ENCODE measurements at places on chromosomes 6 and 20.

DNA sequence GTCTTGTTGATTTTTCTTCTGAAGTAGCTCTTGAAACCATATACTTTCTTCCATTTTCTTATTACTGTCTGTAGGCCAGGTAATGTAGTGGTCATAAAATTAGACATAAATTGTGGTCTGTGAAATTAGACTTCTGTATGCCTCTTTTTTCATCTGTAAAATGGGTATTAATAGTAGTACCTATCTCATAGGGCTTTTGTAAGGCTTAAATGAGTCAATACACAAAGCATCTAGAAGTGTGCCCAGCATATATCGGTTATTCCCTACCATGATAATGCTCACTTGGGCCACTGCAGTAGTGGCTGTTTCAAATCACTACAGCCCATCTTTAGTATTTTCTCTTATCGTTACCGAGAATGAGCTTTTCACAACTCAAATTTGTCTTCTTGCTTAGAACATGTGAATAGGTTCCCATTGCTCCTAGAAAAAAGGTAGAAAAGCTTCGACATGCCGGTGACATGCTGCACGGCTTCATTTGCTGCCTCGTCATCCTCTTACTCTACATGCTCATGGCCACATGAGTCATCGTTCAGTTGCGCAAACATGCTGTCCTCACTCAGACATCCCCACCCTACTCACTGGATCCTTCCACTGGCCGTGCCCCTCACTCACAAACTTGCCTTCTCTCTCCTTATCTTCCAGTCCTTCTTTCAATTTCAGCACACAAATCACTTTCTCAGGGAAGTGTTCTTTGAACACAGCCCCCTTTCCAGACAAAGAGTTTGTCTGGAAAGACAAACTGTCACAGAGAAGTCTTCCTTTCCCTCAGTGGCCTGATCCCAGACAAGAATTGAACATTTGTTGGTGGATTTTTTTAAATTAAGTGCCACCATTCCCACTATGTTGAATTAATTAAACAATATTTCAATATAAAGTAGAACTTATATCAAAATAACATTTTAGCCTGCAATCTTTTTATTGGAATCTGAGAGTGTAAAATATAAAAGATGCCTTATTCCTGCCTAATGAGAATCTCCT is 32.2 kb upstream of the ERVFRD-1 start:
- DNase-seq: peak; percentile 96

GRCh38 chr20:14295238-14295637 is 42.2 kb downstream of the FLRT3 start:
- DNase-seq: no peak

DNA sequence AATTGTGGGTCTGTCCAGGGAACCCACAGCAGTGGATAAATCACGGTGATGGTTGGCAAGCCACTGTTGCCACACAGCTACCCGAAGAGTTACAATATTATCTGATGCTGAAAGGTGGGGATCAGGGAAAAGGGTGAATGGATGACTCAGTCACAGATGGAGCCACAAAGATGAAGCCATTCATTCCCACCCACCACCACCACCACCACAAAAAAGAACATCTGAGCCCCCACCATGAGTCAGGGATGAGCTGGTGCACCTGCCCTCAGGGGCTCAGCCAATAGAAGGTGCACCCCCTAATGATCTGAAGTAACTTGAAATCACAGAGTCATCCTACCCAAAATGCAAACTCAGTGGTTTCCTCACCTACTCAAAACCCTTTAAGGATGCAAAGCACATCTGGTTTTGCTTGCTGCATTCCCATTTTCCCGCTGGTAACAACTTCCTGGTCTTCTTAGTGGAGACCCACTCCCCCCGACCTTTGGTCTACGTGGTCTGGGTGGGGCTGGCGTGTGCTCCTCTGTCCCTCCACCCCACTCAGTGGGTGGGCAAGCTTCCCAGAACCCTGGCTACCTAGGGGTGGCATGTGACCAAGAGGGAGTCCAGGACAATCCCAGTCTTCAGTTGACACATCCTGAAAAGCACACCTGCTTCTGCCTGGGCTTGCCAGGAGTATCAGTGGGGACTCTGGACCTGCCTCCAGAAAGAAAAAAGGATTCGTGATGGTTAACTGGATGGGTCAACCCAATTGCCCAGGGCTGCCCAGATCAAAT is 125.5 kb downstream of the ANKRD60 start:
- DNase-seq: peak; percentile 96

GRCh38 chr20:7327810-7328209 is 560.3 kb downstream of the BMP2 start:
- DNase-seq: no peak

GRCh38 chr6:133947302-133947900 is 5.6 kb upstream of the TBPL1 start:
- no peak for DNase-seq

DNA sequence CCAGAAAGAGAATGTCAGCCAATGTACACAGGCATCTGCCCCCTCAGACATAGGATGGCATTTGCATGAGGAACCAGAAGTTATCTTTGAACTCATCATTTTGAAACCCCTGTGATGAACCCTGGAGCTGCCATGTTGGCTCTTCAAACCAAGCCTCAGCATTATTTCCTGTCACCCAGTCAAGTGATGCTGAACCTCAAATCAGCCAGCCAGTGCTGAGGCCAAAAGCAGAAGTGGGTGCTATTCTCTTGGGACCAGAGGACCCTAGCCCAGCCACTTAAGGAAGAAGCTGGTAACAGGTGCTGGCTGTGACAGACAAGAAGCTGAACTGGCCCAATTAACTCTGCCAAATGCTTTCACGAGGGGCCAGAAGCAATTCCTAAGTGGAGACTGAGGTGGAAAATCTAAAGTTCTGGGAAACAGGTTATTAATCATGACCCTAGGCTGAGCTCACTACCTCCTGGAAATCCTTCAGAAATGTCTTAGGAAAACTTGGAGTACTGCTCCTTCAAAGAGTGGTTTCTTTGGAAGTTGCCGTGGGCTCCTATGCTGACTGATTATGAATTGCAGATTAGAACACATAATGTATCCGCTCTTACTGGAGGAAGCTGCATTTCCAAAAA is 4.0 kb downstream of the PKIG start:
- no peak for DNase-seq

GRCh38 chr6:101832371-101832770 is 438.9 kb downstream of the GRIK2 start:
- DNase-seq: no peak

- DNase-seq: no peak
These were observed 6.1 kb upstream of the RPL7L1 start for GRCh38 chr6:42873313-42873712.

- no peak for DNase-seq
These were observed 238.6 kb downstream of the BTBD3 start for GRCh38 chr20:12156252-12156651.

DNA sequence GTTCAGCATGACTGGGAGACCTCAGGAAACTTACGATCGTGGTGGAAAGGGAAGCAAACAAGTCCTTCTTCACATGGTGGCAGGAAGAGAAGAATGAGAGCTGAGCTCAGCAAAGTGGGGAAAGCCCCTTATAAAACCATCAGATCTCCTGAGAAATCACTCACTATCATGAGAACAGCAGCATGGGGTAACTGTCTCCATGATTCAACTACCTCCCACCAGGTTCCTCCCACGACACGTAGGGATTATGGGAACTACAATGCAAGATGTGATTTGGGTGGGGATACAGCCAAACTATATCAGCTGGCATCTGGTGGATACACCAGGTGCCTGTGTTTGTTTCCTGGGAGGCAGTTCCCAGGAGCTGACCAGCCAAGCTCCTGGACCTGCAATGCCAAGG is 4.9 kb downstream of the DDO start:
- no peak for DNase-seq

GRCh38 chr20:58003525-58003924 is 224.9 kb downstream of the ANKRD60 start:
- no peak for DNase-seq

DNA sequence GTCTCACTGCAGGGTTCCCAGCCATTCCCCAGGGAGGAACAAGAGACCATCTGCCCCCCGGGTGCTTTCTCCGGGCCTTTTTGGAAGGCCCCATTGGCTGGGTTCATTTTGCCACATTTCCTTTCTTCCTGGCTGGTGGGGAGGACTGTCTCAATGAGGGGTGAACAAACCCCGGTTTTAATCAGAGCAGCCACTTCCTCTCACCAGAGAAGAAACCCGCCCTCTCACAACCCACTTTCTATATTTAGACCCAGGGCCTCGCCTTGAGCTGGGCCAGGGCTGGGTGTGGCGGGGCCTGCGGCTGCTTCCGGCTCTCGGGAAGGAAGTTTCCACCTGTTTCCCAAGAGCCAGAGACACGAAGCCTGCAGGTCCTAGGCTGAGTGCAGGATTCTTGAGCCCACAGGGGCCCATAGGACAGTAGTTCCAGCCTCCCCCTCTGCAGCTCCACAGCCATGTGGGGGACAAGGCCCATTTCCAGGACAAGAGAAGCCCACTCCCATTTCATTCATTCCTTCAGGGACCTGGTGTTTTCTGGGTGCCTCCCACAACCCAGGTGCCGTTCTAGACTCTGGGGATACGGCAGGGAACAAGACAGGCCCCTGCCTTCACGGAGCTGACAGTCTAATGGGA is 41.8 kb downstream of the RBM38 start:
- no peak for DNase-seq
